ENCODE measurements at places on chromosomes 13 and 19.

GRCh38 chr19:55016017-55016416 is 22.0 kb downstream of the GP6 start:
- no peak for DNase-seq

- DNase-seq: no peak
Measured at GRCh38 chr19:46976845-46977320, 42.8 kb upstream of the NPAS1 start.

DNA sequence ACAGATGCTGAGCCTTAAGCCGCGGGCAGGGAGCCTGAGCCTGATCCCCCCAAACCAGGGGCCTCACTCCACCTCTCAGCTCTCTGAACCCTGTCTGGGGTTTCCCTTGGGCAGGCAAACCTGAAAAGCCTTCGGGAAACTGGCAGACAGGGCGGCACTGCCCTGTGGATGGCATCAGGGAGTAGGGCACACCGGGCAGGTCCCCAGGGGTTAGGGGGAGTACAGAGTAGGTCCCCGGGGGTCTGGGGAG is 9.7 kb downstream of the MKNK2 start:
- DNase-seq: no peak

DNA sequence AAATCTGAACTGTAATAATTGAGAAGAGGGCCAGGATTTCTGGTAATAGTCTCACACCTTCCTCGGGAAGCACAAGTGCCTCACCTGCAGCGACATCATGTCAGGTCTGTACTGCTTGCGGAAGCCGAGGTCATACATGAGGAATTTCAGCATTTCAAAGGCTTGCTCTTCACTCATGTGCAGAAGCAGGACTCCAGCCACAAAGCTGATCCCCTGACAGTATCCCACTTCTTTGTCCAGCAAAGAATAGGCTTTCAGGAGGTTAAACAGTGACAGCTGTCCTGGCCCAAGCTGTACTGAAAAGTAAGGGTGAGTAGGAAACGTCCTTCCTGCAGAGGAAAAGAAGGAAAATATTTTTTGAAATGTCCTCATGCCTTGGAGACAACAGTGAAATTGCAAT is 182.7 kb downstream of the TBC1D4 start:
- DNase-seq: no peak

DNA sequence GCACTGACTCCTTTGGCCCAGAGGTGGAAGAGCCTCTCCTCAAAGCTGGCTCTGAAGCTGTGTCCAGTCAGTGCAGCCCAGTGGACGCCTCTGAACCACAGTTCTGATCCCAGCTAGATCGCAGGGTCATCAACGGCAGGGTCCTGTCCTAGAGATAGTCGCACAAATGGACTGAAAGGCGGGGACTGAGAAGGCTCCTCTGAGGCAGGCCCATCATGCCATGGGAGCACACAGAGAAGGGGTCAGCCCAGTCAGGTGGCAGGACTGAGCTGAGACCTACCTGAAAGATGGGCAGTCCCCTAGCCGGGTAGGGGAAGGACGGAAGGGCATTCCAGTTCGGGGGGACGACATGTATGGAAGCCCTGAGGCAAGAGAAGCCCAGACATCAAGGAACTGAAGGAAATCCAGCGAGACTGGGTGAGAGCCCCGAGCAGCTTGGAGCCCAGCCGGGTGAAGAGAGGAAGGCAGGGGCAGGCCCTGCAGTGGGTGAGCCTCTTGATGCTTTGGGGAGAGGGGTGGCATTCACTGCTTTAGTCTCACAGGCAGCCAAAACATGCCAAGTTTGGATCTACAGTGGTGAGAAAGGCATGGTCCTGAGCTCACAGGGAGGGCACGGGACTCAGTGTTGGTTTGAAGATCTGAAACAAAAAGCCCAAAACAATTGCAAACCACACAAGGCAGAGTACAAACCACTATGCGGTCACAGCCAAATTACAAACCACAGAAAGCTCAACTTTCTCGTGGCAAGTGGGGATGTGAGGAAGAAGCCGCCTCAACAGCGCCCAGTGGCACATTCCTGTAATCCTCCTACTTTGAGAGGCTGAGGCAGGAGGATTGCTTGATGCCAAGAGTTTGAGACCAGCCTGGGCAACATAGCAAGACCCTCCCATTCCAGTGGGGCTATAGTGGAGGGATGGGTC is 10.0 kb downstream of the CALM3 start:
- no peak for DNase-seq

GRCh38 chr13:110597041-110597689 is 18.2 kb upstream of the NAXD start:
- DNase-seq: no peak

DNA sequence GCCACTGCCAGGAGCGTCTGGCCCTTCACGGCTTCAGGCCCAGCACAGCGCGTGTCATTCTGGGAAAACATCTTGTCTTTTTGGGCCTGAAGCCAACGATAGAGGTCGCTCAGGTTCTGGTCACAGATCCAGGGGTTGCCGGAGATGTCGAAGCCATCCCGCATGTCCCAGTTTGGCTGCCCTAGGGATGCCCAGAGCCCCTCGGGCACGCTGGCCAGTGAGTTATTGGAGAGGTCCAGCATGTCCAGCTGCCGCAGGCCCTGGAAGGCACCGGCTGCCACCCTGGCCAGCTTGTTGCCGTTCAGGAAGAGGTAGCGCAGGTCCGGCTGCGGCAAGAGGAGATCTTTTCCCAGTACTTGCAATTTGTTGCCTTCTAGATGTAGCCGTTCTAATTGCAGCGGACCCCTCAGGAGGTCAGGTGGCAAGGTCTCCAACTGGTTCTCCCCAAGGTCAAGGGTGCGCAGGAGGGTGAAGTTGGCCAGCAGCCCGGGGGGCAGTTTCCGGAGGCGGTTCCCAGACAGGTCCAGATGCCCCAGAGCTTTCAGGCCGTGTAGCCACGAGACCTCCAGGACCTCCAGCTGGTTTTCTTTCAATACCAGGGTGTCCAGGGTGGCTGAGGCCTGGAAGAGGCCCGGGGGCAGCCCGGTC is 1.8 kb downstream of the LRG1 start:
- no peak for DNase-seq

- no peak for DNase-seq
Measured at GRCh38 chr13:29946093-29946492, 95.7 kb upstream of the UBL3 start.

DNA sequence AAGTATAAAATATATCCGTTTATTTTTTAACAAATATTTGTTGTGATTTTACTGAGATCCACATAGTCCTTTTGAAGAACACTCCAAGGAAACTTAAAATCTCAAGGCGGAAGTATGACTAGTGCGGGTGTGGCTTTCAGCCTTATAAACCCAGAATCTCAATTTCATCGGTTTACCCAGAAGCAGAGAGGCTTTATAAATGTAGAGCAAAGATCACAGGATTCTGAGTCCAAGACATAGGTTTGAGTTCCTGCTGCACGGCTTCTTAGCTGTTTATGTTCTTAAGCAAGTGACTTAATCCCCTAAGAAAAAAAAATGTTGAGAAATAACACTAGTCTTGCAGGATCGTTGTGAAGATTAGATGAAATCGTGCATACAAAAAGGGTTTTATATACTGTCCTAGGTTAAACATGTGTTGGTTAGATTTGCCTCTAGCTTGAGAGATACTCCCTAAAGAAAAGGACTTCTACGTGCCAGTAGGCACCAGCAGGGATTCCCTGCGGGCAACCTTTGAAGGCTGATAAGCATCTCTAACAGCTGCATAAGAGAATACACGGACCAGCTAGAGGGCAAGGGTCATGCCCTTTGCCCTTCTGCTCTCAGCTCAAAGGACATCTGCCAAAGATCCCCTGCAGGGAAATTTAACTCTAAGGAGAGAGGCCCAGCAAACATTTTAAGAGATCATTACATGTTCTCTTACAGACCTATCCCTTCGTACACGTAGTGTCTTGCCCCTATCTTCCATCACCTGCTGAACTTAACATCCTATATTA is 130.4 kb upstream of the MIR17HG start:
- no peak for DNase-seq

DNA sequence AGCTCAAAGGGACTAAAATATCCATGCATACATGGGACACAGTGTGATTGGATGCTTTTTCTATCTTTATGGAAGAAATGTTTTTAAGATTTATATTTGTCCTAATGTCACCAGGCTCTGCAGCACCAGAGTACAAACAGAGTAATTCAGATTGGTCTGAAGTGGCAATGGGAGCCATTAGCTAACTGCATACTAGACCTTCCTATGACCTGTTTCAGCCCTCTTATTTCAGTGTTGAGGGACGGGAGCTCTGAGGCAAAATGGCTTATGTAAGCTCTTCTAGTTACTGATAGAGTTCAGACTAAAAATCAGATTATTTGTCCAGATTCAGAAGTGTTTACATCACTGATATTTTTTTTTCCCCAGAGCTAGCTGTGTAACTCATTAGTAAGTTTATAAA is 4.9 kb downstream of the SLAIN1 start:
- DNase-seq: no peak

- DNase-seq: no peak
Measured at GRCh38 chr13:29279356-29280254, 315.9 kb downstream of the SLC7A1 start.

DNA sequence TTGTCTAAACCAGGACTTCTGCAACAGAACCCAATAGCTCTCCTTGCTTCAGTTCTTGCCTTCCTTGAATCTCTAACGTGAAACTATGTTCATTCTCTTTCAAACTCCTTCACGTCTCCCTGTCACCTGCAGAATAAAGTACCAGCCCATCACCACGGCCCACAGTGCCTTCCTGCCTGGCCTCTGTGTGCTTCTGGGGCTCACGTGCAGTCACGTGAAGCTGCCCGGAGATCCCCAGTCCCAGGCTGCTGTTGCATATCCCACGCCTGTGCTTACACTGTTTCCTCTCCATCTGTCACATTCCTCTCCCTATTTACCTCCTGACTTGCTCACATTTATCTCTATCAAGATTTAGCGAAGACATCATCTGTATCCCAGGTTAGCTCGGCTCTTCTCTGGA is 102.8 kb downstream of the STARD13 start:
- DNase-seq: no peak

- DNase-seq: no peak
Measured at GRCh38 chr19:39341129-39341718, 997 bp upstream of the SAMD4B start.

DNA sequence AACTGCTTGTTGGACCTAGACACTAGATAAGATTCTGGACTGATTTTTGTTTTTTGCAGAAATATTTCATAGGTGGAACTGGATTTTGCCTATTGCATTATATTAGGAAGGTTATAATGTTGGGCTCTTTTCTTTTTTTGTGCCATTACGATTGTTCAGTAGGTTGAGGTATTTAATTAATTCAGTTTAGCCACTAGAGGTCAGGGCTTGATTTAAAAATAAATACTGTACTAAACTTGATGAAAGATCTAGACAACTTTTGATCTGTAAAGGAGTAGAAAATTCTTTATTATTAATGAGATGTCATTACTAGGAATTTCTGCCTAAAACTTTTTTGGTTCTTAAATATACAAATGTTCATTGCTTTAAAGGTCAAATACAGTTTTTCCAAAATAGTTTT is 15.2 kb upstream of the SUPT20H start:
- DNase-seq: no peak

DNA sequence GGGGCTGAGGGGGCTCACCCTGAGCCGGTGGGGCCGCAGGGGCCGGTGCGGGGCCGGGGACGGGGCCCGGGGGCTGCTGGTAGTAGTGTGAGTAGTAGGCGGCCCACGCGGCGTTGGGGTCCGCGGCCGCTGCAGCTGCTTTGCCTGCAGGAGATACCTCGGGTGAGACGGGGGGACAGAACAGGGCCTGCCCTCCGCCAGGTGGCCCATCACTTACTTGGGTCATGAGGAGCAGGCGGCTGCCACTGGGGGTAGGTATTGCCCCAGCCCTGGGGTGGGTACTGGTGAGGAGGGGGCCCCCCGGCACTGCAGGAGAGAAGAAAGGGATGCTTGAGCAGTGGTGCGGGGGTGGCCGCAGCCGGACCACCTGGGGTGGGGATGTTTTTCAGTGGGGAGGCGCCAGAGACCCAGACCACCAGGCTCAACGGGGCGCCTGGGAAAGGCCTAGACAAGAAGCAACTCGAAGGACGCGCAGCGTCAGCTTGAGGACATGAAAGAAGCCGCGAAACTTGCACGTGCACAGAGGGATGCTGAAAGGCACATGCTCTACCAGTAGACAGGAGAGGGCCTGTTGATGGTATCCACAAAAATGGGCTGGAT is 8.9 kb downstream of the KHSRP start:
- no peak for DNase-seq

DNA sequence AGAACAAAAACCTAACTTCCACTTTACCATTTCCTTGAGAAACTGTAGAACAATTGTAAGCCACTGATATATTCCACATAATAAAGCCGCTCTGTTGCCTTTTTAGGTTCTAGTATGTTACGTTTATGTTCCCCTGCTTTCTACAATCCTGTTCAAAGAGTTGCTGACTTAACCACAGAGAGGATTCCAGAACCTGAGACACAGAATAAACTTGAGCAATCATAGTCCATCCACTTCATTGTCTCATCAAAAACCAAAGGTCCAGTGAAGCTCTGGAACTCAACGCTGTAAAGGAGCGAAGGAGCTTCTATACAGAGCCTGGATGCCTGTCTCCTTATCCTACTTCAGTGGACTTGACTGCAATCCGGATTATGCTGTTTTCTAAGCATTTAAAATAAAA is 4.6 kb downstream of the STARD13 start:
- no peak for DNase-seq

- DNase-seq: no peak
Measured at GRCh38 chr13:37709318-37709717, 110.8 kb upstream of the POSTN start.

DNA sequence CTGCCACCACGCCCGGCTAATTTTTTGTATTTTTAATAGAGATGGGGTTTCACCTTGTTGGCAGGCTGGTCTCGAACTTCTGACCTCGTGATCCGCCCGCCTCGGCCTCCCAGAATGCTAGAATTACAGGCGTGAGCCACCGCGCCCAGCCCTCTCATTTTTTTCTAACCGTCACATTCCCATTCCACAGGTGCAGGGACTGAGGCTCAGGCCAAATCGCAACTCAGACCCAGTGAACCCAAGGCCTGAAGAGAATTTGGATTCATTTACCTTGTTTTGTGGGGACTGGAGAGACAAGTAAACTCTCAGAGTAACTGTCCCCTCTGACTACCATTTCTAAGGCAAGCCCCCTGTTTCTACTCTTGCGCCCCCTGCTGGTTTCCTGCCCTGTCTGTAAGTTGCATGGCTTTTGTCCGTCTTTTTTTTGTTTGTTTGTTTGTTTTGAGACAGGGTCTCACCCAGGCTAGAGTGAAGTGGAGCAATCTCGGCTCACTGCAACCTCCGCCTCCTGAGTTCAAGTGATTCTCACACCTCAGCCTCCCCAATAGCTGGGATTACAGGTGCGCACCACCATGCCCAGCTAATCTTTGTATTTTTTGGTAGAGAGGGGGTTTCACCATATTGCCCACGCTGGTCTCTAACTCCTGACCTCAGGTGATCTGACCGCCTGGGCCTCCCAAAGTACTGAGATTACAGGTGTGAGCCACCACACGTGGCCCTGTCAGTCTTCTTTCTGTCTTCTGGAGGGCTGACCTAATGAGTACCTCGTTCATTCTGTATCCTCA is 2.3 kb upstream of the STRN4 start:
- no peak for DNase-seq

GRCh38 chr19:12295191-12295590 is 508 bp upstream of the ZNF44 start:
- DNase-seq: no peak
